Activated CD8-positive, alpha-beta memory T cell treated with anti-CD3 and anti-CD28 coated beads for 1 hour (primary cell): ENCODE measurements at places on chromosomes 4 and X.

DNA sequence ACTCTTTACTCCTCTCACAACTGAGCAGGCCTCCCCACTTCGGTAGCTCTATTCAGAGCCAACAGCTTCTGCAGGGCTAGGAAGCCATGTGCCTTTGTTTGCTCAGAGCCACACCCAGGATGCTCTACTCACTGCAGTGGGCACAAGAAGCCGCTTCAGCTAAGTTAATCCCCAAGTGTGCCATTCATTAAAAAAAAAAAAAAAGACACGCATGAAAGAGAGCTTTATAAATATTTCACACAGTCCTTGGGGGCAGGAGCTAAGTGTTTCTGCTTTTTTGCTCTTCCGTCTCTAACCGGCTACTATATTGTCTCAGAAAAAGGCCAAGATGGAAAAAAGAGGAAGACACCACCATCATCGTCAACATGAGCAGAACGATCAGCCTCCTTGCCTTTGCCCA lies 8.1 kb downstream of the CRMP1 start:
- no peak for DNase-seq

GRCh38 chrX:41472231-41472815 lies 25.2 kb downstream of the NYX start:
- DNase-seq = no peak

DNA sequence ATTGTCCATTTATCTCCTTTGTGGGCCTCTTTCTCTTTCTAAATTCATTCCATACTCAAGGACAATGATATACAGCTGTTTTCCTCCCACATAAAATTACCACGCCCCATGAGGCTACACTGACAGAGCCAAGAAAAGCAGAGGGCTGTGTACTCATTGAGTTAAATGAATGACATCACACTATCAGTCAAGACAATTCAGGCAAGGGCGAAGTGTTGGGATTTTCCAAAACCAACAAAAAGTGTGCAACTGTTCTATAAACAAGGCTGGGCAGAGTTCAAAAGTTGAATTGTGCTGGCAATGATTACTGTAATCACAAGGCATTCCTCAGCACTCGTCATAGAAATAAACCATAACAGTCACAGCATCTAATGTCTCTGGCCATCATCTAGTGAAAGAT lies 799.6 kb upstream of the DIAPH2 start:
- DNase-seq = no peak

- DNase-seq = no peak
Observed at GRCh38 chr4:12651876-12652275, 832.3 kb downstream of the RAB28 start.

DNA sequence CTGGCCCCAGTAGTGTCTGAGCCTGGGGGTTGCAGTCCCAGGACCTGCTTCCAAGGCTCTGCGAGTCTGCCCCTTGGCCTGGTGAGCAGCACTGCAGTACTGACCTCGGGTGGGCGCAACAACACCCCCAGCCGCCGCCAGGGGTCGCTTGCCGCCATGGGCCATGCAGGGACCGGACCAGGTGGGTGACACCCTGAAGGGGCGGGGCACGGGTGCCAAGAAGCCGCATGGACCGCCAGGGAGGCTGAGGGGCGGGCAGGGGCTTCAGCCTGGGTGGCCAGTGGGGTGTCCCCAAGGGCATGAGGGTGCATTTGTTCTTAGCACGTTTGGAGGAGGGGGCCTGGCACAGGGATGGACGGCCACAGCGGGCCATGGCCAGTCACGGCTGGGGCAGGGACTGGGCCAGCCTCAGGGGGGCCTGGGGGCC lies 25.0 kb downstream of the TACC3 start:
- DNase-seq = peak; percentile 63

DNA sequence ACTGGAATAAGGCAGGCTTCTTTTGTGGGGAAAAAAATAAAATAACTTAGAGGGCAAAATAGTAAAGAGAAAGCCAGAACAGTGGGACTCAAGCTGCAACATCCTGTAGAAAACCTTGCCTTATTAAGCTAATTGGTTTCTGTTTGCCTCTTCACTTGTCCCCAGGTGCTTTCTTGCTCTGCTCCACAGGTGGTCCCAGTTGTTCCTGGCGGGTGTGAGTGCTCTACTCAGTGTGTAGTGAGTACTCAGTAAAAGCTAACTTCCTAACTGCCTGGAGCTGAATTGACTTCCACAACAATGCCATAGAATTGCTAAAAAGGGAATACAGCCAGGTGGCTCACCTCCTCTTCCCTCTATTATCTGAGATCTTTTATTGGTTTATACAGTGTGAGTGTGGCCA lies 930.2 kb downstream of the C4orf33 start:
- no peak for DNase-seq

DNA sequence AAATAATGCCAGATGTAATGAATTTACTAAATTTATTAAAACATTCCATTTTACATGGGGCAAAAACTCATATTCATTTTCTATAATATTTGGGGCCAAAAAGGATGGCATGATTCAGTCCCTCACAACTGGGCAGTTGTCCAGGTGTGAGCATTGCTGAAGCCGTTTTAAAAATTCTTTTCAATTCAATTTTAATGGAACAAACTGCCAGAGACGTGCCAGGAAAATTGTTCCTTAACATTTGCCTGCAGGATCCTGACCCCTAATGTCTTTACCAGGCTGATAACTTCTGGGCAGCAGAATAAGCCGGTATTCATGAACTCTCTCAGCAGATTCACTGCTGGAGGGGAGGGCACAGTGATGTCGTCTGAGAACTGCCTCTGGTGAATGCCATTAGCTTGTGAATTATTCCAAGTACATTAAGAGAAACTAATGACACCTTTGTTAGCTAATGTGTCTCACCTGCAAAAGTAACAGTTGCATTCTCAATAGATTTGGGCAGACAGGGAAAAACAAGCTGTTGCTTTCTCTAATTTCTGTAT lies 1445.1 kb upstream of the TENM3 start:
- no peak for DNase-seq

DNA sequence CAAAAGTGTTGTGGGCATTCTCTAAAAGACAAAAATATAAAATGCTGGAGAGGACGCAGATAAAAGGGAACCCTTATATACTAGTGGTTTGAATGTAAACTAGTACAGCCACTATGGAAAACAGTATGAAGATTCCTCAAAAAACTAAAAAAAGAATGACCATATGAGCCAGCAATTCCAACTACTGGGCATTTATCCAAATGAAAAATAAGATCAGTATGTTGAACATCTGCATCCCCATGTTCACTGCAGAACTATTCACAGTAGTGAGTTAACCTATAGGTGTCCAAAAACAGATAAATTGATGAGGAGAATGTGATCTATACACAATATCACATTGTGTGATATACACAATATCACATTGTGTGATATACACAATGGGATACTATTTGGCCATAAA lies 1615.3 kb downstream of the PCDH18 start:
- DNase-seq = no peak

DNA sequence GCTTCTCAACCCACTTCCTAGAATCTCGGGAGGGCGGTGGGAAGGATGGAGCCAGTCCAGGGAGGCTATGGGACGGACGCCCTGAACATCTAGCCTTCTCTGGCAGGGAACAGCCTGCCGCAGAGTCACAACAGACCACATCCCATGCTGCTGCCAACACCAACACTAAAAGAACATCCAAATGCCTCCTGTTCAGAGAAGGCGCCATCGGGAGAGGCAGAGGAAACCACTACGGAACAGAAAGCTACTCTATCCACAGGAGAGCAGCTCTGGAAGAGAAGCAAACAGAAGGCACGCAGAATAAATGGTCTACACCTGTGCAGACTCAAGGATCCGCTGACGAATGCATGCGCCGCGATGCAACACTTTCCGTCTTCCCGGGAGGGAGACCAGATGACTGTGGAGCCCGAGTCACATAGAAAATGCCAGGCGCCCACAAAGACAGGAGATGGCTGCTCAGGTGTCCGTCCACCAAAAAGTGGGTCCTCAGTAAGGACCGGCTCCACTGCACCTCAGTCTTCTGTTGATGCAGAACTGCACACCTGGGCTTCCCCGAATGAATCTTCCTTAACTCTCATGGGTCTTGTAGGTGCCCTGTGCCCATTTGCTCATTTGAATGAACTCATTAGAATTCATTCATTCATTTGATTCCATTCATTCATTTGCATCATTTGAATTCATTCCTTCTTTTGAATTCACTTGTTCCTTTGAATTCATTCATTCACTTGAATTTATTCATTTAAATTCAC lies 217.5 kb downstream of the DHRSX start:
- no peak for DNase-seq

DNA sequence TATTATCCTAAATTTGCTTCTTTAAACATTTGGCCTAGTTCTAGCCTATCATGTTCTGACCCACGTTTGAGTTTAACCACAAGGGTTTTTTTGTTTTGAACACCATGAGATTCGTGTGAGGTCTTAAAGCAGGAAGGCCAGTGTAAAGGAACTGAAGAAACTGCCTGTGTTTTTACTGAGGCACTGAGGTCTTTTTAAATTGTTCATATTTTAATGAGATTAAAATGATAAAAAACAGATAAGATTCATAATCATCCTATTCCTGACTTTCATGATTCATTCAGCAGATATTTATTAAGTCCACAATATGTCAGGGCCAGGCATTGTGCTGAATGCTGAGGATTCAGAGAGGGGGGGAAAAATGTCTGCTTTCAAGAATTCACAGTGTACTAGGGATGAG lies 3.2 kb downstream of the RPS6KA3 start:
- no peak for DNase-seq

DNA sequence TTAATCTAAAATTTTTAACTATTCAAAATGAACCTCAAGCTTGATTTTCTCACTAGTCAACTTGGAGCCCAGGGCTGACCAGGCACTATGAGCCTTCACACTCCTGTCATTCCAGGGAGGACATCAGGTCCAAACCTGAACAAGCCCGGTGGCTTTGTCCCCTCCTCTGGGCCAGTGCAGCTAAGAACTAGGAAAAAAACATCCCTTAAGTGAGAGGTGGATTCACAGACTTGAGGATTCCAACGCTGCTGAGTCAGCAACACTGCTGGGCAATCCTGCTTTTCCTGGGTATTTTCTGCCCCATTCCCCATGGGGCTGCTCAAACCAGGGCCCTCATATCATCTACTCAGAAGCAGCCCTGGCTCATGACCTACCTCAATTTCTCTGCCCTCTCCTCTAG lies 4.0 kb downstream of the RNF212 start:
- DNase-seq = no peak

DNA sequence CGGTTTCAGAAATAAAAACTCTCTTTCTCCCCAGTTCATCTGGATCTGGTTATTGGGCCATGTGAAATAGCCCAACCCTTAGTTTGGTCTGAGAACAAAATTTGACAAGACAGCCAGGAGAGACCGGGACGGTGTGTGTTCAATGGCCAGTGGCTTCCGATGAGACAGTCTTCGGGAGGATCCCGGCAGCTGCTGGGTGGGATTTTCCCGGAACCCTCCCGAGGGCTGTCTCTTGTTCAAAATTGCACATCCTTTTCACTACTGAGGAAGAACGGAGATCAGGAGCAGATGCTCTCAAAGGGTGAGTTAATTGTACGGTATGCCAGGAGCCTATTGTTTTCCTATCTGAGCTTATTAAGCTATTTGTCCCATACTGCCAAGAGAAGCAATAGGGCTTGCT lies 166.5 kb downstream of the PRR32 start:
- no peak for DNase-seq

DNA sequence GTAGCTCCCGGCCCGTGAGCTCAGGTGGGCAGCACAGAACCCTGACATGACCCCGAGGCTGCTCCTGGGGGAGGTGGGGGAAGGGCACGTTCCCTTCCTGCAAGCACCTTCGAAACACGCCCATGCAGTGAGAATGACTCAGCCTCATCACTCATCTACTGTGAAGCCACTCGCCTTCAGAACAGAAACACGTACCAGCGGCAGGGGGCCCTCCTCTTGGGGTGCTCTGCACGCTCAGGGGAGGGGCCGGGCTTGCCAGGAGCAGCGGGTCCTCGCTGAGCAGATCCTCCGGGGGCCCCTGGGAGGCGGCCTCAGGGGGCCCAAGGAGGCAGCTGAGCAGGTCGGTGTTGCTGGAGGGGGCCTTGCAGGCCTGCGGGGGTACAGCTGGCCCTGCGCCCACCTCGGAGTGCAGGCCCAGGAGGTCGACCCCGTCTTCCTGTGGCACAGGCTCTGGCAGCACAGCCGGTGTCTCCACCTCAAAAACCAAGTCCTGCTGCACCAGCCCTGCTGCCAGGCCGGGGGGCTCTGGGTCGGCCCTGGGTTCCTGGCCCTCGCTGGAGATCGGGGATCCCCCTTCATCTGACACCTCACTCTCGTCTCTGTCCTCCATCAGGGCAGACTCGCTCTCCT lies 40.9 kb upstream of the CPLX1 start:
- DNase-seq = no peak

DNA sequence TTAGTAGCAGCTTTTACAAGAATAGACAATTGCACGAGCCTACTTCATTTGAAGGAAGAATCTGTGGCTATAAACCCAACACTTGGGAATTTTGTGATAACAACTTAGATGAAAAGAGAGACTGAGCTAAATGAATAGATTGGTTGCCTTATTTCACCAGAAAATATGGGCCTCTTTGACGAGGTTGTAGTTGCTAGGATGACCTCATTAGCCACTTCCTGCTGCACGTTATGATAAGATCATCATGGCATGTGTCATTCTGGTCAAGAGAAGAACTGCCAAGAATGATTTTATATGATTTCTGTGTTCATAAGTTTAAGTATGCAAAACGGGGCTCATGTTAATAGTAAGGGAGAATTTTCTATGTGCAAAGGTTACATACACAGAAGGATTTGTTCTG lies 321.9 kb upstream of the GIMD1 start:
- DNase-seq = no peak

GRCh38 chr4:152778656-152779512 lies 646 bp downstream of the TIGD4 start:
- peak; percentile 3 for DNase-seq

- no peak for DNase-seq
Observed at GRCh38 chr4:39846120-39846519, 131.6 kb downstream of the PDS5A start.

- DNase-seq = no peak
Observed at GRCh38 chrX:43469391-43470054, 186.6 kb upstream of the MAOA start.

GRCh38 chr4:179803857-179804256 lies 2361.6 kb upstream of the AGA start:
- DNase-seq = no peak
